ENCODE measurements at places on chromosomes 2 and 18. TPM values are rescaled to one million over a fixed set of nuclear protein-coding genes. Genes with fewer than 3 reads are reported as not detected.

Gene LTBP1
- total RNA-seq: 434 TPM

Gene CKAP2L
- total RNA-seq: 0.74 TPM

Gene CAPN14
- total RNA-seq: under 0.01 TPM

Gene DYSF
- 0.65 TPM for total RNA-seq

Gene NUP35
- 5.7 TPM for total RNA-seq

Gene PRKAG3
- not detected for total RNA-seq

Gene SLC40A1
- 103 TPM for total RNA-seq

Gene CLEC4F
- not detected for total RNA-seq

Gene TRIM43
- total RNA-seq: not detected

Gene OTOS
- not detected for total RNA-seq

Gene MERTK
- 0.14 TPM for total RNA-seq

Gene CD302
- 6.1 TPM for total RNA-seq

Gene SKA1
- total RNA-seq: 6.6 TPM

Gene RSAD2
- 0.55 TPM for total RNA-seq

Gene LYG2
- total RNA-seq: not detected

Gene TMEFF2
- total RNA-seq: 3.0 TPM

Gene PIEZO2
- 97.7 TPM for total RNA-seq

Gene DSG1
- total RNA-seq: not detected

Gene MBD2
- total RNA-seq: 27.6 TPM

Gene SLC9A4
- under 0.01 TPM for total RNA-seq

Gene INHA
- 0.46 TPM for total RNA-seq

Gene ALK
- under 0.01 TPM for total RNA-seq

Gene LRRTM4
- not detected for total RNA-seq

Gene CRYGC
- not detected for total RNA-seq

Gene SGPP2
- not detected for total RNA-seq

Gene DYNAP
- total RNA-seq: not detected
